ENCODE measurements at places on chromosomes 3 and 15.

- peak; percentile 20 for DNase-seq
Observed at GRCh38 chr3:54830658-54831057, 97.2 kb downstream of the LRTM1 start.

- no peak for DNase-seq
Observed at GRCh38 chr15:100762913-100763834, 116.5 kb upstream of the ALDH1A3 start.

DNA sequence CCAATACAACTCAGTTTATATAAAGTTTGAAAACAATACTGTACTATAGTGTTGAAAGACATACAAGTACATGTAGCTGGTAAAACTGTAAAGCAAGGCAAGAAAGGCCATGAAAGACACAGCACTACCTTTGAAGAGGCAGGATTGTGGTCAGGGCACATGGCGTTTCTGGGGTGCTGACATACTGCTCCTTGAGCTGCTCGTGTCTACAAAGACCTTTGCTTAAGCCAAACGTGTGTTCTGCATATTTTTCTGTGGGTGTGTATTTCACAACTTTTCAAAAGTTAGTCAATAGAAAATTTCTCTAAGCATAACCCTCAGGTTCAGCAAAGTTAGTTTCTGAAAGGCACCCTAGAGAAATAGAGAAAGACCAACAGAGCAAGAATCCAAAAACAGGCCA, 14.1 kb upstream of the TOPAZ1 start:
- DNase-seq: no peak

- no peak for DNase-seq
Observed at GRCh38 chr3:46093966-46094365, 66.7 kb upstream of the XCR1 start.

Data from RCC 7860 (cell line).